ENCODE measurements at places on chromosomes 3 and 15.

DNA sequence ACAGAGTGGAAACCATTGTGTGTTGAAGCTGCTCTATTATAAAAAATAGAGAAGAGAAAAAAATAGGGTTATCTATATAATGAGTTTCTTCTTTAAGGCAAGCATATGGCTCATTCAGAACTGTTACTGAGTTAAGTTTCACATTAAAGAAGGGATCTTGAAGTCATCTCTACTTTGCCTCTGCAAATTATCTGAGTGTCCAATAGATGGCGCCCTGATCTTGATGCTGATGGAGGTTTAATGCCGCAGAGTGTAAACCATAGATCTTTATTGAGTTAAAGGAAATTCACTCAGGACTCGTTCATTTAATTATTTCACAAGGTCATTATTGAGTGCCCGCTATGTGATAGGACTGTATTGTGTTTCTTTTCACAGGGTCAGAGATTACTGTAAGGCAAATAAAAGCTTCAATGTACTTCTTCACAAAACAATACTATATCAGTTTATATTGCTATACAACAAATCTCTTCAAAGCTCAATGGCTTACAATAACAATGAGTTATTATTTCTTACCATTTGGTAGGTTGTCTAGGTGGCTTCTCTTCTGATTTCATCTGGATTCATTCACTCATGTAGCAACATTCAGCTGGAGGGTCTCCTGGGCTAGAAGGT lies 171.4 kb downstream of the NSUN3 start:
- DNase-seq, result no peak

GRCh38 chr15:48720646-48721045 lies 75.1 kb upstream of the FBN1 start:
- no peak for DNase-seq

GRCh38 chr3:123347205-123347604 lies 101.7 kb downstream of the ADCY5 start:
- no peak for DNase-seq

- no peak for DNase-seq
Measured at GRCh38 chr3:31105438-31106077, 211.1 kb upstream of the GADL1 start.

DNA sequence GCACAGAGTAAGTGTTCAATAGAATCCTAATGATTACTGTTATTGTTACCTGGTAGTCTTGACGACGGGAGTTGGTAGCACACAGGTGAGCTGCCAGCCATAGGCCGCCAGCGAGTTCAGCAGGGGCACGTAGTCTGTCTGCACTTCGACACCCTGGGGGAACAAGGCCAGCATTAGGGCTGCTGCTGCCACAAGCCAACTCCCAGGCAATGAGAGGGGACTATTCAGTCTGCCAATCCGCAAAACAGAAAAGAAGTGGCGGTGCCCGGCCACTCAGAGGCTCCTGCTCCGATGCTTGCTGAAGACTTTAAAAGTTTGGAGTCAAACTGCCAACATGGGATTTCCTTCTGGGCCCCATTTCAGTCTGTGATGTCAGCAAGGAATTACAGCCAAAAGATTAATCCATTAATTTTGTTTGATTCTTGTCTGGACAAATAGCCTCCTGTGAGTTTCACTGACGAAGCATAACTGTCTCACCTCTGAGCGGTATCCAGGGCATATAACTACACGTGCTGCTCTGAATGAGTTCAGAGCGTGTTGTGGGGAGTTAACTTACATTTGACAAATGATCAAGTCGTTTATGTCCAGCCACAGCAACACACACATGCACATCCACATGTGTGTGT lies 61.8 kb downstream of the OXNAD1 start:
- DNase-seq, result no peak

Measured in activated naive CD4-positive, alpha-beta T cell (primary cell).